ENCODE measurements at places on chromosomes 11 and 22.

DNA sequence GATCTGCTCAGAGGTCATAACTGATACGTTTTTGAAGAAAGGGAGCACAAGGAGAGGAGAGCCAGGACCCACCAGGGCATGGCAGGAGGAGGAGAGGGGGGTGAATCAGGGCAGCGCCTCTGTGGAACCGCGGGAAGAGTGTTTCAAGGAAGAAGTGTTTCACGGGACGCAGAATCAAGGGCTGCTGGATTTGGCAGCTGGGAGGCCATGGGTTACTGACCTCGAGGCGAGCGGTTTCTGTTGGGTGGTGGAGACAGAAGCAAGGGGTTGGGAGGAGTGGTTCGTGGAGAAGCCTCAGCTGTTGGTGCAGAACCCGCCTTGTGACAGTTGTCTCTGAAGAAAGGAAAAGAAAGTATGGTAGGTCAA lies 13.1 kb downstream of the VPS26B start:
- DNase-seq = no peak

GRCh38 chr22:23675502-23676415 lies 15.1 kb upstream of the RGL4 start:
- no peak for DNase-seq

GRCh38 chr22:45246060-45246985 lies 5.6 kb upstream of the KIAA0930 start:
- no peak for DNase-seq

GRCh38 chr11:118911880-118912741 lies 13.6 kb downstream of the BCL9L start:
- DNase-seq = no peak

GRCh38 chr11:69293819-69294505 lies at the start of gene MYEOV:
Gene MYEOV (plus strand): TSS chr11:69294155. CDS start chr11:69295355, 1,200 bp downstream.
- no peak for DNase-seq

- no peak for DNase-seq
Observed at GRCh38 chr11:43200031-43200430, 111.8 kb upstream of the API5 start.

- no peak for DNase-seq
Observed at GRCh38 chr11:85431319-85431718, 195.8 kb downstream of the DLG2 start.

GRCh38 chr11:64291752-64292459 lies 804 bp downstream of the KCNK4 start:
- DNase-seq = no peak

- DNase-seq = no peak
Observed at GRCh38 chr11:2554338-2555207, 109.8 kb downstream of the KCNQ1 start.

DNA sequence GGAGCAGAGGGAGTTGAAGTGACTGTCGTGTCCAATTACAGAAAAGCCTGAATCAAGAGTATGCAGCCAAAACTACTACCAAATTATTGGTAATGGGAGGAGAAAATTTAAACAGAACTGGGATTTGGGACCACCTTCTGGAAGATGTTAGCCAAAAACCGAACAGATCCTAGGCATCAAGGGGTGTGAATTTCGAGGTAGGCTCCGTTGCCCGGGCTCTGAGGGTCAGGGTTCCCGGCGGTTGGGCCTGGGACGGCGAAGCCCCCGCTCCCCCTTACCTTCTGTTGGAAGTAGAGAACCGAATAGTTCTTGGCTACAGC lies 313 bp downstream of the PRCP start:
- DNase-seq = no peak

DNA sequence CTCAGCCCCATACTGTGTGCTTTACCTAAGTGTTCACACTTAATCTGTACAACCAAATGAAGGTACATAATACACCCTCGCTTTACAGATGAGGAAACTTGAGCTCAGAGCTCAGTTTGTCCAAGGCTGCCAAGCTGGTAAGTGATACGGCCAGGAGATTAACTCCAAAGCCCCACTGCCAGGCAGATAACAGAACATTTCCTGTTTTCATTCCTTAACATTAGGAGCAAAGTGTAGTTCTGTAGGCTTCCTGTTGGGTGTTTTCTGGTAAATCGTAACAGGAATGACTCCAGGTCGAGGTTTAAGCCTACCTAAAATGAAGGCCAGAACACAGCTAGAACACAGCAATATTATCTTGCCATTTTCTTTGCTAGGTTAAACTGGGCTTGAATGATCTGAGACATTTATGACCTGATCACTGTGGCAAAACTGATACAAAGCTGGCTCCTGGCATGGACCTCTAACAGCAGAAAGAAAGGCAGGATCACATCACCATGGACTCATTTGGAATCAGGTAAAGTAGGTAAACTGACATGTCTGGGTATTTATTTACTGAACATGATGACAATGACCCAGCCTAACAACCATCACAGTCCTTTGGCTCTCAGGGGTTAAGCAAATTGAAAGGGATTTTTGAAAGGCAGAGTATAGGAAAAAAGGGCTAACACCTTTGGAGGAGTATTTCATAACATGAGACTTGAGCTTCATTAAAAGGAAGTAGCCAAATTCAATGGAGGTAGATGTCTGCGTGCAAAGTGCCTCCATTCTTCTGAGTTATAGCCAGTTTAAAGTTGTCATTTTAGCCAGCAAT lies 3.9 kb upstream of the NUP50 start:
- DNase-seq = no peak

DNA sequence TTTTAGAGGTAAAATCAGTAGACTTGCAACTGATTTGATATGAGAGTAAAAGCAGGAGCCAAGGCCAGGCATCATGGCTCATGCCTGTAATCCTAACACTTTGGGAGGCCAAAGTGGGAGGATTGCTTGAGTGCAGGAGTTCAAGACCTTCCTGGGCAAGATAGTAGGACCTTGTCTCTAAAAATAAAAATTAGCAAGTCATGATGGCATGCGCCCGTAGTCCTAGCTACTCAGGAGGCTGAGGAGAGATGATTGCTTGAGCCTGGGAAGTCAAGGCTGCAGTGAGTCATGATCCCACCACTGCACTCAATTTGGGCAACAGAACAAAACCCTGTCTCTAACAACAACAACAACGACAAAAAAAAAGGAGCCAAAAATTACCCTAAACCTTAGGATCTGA lies 13.5 kb downstream of the SGSM3 start:
- DNase-seq = no peak

DNA sequence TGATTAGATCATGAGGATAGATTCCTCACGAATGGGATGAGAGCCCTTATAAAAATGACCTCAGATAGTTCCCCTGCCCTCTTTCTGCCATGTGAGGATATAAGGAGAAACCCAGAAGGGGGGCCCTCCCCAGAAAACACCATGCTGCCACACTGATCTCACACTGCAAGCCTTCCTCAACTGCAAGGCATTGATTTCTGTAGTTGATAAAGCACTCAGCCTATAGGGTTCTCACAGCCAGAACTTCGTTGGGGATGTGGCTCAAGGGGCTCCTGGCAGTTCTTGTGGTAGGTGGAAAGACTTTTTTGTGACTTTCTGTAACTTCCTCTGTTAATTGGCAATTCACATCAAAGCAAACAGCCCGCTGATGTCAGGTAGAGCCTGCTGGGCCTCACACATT lies 108.9 kb downstream of the CD44 start:
- DNase-seq = no peak

DNA sequence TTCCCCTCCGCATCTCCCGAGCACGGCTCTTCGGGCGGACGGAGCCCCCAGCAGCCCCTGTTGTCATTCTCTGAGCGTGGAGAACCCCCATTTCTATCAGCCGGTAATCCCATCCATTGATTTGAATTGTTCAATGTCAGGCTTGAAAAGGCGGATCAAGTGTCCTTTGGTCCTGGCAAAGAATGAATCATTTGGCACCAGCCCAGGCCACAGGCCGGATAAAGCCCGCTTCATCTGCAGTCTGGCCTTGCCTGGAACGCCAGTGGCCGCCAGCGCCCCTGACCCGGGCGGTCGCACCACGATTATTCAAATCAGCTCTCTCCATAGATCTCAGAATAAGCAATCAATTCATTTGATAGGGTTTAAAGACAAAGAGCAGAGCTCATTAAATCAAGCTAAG lies 188.9 kb downstream of the BRD1 start:
- no peak for DNase-seq

DNA sequence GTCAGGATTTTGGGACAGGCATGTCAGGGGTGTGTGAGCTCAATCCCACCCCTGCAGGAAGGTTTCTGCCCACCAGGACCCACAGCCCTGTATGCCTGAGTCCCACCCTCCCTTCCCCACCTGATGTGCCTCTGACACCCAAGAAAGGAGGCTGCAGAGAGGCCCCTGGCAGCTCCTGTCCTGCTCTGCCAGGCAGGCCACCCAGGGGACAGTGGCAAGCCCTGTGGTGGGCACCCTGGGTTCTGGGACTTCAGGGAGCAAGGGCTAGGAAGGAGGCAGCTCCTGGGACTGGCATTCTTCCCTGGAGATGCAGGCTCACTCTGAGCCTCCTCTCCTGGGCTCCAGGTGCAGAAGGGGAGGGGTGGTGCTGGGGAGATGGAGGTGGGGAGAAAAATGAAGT lies 234.5 kb upstream of the B3GAT1 start:
- no peak for DNase-seq

DNA sequence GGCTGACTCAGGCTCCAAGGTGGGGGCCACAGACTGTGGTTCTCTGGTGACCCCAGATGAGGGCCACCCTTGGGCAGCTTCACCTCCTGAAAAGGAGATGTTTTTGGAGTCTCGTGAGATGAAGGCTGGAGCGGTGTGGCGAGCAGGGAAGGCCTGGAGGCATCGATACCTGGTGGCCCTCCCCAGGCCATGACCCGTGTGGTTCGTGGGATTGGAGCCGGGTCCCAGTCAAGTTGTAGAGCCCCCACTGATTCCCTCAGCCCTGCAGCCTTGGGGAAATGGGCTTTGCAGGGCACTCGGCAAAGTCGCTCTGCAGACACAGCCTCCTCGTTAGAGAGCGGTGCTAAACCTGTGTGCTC lies 1083.4 kb downstream of the BRD1 start:
- no peak for DNase-seq
